ENCODE measurements at places on chromosomes 13 and 19.

DNA sequence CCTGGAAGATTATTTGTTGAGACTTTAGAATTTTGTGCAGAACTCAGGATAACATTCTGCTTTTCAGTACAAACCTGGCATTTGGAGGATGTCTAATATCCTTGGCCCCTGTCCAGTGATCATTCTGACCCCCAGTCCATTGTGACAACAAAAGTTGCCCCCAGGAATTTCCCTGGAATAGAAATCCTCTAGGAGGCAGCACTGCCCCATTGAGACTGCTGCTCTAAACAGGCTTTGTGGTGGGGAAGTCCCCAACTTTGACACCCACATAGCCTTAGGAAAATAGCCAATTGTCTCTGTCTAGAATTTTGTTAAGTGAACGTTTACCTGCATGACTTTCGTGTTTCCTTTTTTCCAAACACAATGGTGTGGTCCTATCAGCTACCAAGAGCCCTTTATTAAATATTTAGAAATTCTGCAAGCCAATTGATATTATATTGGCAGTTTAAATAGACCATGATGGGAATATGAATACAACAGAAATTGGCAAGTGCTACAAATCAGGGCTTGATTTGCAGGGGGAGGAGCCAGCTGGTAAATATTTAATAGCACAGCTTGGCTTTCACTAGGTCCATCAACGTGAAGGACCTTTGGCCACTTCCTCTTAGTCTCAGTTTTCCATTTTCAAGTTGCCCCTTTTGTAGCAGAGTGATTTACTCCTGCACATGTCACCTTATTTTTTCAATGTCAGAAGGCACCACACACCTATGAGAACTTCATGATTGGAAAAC lies 451.7 kb downstream of the EFNB2 start:
- peak; percentile 78 for DNase-seq

GRCh38 chr19:22140356-22140755 lies 56.4 kb downstream of the ZNF676 start:
- DNase-seq = no peak

GRCh38 chr19:35056513-35057063 lies 15.1 kb downstream of the HPN start:
- DNase-seq = no peak

- no peak for DNase-seq
Observed at GRCh38 chr19:33441277-33441699, 67.8 kb downstream of the CEBPG start.

- peak; percentile 94 for DNase-seq
Observed at GRCh38 chr19:9309974-9310446, 372 bp upstream of the ZNF699 start.

- DNase-seq = no peak
Observed at GRCh38 chr19:35261356-35262100, 7.2 kb upstream of the USF2 start.

DNA sequence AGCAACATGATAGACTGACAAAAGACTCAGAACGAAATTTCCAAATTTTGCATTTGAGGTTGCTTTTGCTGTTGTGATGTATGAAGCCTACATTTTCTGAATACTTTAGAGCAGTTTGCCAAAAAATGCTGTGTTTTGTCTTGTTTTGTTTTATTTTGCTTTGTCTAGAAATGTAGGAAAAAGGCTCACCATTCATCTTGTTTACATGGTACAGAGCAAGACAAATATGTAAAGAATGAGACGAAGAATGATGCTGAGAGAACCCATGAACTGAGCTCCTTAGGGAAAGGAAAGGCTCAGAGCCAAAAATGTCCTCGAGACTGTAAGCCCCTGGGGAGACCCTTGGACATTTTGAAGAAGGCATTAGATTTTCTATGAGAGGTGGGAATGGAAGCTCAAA lies 6.8 kb upstream of the SPART start:
- DNase-seq = peak; percentile 48

DNA sequence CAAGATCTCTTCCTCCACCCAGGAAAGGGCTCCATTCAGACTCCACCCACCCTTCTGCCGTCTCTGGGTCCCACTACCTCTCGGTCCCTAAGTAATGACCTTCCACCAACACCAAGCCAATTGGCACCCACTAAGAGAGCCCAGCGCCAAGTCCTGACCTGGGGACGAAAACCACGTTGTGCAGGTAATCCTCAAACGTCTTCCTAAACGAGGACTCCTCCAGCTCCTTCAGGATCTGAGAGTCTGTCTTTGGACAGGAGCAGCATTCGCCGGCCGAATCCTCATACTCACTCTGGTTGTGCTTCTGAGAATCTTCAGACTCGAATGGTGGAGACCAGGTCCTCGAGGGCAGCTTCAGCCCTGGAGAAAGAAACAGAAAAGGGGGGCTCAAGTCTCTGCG lies 83.1 kb downstream of the ZNF557 start:
- no peak for DNase-seq

DNA sequence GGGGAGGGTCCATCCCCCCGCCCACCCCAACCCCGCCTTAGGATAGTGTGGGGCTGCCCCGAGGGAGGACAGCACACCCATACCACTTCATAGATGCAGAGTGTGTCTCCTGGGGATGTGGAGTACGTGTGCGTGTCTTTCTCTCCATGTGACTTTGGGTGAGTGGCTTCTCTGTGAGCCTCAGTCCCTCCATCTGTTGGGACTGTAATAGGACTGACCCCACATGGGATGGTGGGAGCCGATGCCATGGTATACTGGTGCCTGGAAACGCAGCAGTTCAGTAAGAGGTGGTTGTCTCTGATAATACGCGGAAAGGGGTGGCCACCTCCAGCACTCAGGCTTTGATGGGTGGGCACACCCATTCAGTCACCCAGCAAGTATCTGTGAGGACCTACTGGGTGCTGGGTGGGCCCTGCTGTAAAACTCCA lies 816 bp upstream of the PRKD2 start:
- DNase-seq = no peak

GRCh38 chr13:99968521-99969452 lies 2.8 kb downstream of the ZIC5 start:
- no peak for DNase-seq

- DNase-seq = peak; percentile 27
Observed at GRCh38 chr13:42745655-42746054, 35.7 kb upstream of the FAM216B start.

- DNase-seq = peak; percentile 46
Observed at GRCh38 chr19:3565139-3565538, 7.6 kb upstream of the HMG20B start.

DNA sequence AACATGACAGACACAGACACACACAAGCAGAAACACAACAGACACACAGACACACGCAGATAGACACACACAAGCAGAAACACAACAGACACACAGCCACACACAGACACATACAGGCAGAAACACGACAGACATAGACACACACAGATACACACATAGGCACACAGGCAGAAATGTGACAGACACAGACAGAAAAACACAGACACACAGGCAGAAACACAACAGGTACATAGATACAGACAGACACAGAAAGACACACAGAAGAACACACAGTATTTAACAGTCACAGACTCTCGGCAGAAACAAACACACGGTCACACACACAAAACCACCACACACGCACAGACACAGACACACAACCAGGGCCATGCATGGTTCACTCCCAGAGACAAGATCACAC lies 905 bp downstream of the TBXA2R start:
- DNase-seq = no peak

GRCh38 chr13:31385540-31385939 lies 185.8 kb downstream of the B3GLCT start:
- no peak for DNase-seq

DNA sequence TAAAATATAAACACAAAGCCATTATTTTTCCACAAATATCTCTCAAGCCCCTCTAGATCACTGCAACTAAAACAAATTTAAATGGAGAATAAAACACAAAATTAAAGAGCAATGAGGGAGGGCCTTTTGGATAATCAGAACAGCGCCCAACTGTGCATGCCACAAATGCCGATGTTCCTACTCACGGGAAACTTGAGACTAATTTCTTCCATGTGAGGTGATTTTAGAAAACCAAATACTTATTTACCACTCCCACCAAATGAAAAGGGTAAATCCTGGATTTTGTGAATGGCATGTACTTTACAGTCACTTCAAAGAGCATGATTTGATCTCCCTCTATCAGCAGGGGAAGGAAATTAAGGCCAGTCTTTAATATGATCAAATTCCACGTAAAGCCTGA lies 74.8 kb downstream of the SLC7A1 start:
- DNase-seq = peak; percentile 86

GRCh38 chr13:42614436-42615035 lies 40.6 kb downstream of the TNFSF11 start:
- no peak for DNase-seq

GRCh38 chr19:39919976-39920375 lies 14.5 kb downstream of the FCGBP start:
- DNase-seq = no peak

DNA sequence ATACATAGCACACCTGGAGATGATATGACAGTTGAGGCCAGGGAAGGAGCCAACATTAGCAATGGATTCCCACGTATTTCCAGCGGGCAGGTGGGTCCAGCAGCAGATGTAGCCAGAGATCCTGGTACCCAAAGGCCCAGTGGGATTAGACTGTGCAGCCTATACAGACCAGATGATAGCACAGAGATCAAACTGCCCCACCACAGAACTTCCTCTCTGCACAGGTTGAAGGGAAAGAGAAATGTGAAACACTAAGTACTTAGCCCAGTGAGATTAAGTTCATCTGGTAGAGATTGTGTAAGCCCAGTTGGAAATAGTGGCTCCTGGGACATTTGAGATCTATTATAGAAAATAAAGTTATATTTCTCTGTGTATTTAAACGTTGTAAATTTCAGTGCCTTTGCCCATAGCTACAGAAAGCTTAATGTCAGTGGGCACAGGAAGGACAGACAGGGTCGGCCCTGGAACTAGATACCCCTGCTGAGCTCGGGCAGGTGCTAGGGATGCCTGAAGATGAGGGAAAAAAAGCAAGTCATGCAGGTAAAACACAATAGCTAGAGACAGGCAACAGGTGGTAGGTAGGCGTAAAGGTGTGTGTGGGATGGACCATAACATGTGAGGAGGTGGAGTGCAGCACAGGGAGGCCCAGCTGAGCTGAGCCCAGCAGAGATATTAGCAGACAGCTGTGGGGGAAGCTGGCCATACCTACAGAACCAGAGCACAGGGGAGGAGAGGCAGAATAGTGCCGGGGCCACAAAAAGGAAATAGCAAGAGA lies 27.3 kb upstream of the SPATA13 start:
- no peak for DNase-seq

DNA sequence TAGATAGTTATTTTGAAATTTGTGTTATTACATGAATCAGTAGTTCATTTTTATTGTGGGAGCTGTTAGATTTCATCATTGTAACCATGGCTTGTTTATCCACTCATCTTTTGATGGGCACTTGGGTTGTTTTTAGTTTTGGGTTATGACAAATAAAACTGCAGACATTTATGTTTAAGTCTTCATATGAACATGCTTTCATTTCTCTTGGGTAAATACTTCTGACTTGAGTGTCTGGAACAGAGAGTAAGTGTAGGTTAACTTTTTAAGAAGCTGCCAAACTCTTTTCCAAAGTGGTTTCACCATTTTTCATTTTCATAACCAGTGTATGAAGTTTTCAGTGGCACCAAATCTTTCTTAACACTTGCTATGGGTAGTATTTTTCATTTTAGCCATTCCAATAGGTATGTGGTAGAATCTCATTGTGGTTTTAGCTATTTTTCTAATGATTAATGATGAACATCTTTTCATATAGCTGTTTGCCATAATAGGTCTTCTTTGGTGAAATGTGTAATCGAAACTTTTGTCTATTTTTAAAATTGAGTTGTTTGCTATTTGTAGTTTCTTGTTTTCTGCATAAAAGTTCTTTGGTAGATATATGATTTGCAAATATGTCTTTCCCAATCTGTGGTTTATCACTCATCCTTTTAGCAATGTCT lies 17.9 kb downstream of the SLAIN1 start:
- no peak for DNase-seq

DNA sequence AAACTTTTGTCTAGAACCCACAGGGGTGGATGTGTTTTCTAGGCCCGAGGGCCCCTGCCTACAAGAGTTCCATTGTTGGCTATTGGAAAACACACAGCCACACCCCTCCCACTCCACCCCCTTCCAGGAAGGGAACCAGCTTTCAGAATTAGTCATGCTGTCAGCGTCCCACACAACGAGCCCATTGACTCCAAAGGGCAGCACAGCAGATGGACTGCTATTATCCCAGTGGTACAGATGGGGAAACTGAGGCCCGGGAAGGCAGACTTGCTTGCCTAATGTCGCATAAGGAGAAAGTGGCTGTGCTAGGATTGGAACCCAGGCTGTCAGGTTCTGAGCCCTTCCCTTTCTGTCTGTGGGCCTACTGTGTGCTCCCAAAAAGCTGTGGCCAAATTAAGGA lies 8.1 kb upstream of the FXYD3 start:
- peak; percentile 72 for DNase-seq

GRCh38 chr13:61654481-61654880 lies 238.8 kb upstream of the PCDH20 start:
- DNase-seq = no peak

GRCh38 chr13:42688821-42689220 lies 92.6 kb upstream of the FAM216B start:
- DNase-seq = no peak
